ENCODE measurements at places on chromosomes 3 and 15.
A peak's percentile ranks its signal among the peaks of the same experiment; 100 is the strongest.

DNA sequence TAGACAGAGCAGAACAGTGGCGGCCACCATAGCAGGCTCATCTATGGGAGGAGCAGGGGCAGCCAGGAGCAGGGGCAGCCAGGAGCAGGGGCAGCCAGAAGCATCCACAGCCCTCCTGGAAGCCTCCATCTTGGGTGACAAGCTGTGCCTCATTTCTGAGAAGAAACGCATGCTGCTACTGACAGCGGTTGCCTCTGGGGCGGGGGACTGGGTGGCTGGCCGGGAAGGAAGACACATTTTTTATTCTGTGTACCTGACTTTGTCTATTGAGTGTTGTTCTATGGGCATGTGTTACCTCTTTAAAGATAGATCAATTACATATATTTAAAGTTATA lies 71.5 kb upstream of the KLF13 start:
- no peak for DNase-seq
- H3K36me3 ChIP-seq = no peaks in the 10 kb centered on the region
- no peak overlapping the region for H3K27ac ChIP-seq
- no peak overlapping the region for H3K4me3 ChIP-seq
- no peaks in the 10 kb centered on the region for H3K27me3 ChIP-seq
- peaks cover 51% of the 10 kb centered on the region for H3K4me1 ChIP-seq

GRCh38 chr3:58776231-58776630 lies 109.7 kb upstream of the FAM3D start:
- no peaks in the 10 kb centered on the region for H3K27me3 ChIP-seq
- H3K36me3 ChIP-seq = no peaks in the 10 kb centered on the region
- no peaks in the 10 kb centered on the region for H3K4me1 ChIP-seq

GRCh38 chr3:178536211-178537079 lies at the start of gene KCNMB2:
Gene KCNMB2, plus strand, starts transcription at chr3:178536436.
- H3K27me3 ChIP-seq = no peaks in the 10 kb centered on the region
- H3K27ac ChIP-seq = no peak within 1 kb of the TSS
- no peaks in the 10 kb centered on the region for H3K36me3 ChIP-seq
- H3K4me1 ChIP-seq = no peaks in the 10 kb centered on the region

- H3K27me3 ChIP-seq = no peaks in the 10 kb centered on the region
- H3K27ac ChIP-seq = no peak overlapping the region
- no peaks in the 10 kb centered on the region for H3K4me1 ChIP-seq
- peak; percentile 89 for DNase-seq
- H3K4me3 ChIP-seq = no peak overlapping the region
- no peaks in the 10 kb centered on the region for H3K36me3 ChIP-seq
These were observed 16.7 kb upstream of the CMTM7 start for GRCh38 chr3:32374788-32375595.

DNA sequence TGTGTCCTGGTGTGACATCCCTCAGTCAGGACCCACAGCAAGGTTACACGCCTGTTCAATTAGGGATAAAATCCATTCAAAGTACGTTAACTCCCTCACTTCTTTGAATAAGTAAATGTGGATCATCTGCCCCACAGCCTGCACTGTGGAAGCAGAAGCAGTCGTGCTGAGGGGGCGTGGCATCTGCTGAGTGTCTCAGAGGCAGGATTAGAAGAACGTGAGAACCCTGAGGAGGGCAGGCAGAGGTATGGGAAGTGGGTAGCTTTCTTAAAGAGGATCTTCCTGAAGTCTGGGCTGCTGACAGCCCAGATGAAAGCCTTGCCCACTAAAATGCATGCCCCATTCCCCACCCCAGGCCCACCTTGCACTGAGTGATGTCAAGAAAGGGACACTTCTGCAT lies 28.5 kb downstream of the CRABP1 start:
- H3K4me1 ChIP-seq = no peaks in the 10 kb centered on the region
- H3K27me3 ChIP-seq = no peaks in the 10 kb centered on the region
- H3K27ac ChIP-seq = no peak overlapping the region
- H3K4me3 ChIP-seq = no peak overlapping the region
- H3K36me3 ChIP-seq = no peaks in the 10 kb centered on the region

Measured in Karpas-422 (cell line).